NCI-H510A (cell line): ENCODE measurements at places on chromosomes 6 and 20.

- no peak for DNase-seq
Observed at GRCh38 chr20:43237651-43238168, 48.0 kb upstream of the PTPRT start.

GRCh38 chr6:118722829-118723813 lies 71.7 kb upstream of the CEP85L start:
- DNase-seq: no peak

DNA sequence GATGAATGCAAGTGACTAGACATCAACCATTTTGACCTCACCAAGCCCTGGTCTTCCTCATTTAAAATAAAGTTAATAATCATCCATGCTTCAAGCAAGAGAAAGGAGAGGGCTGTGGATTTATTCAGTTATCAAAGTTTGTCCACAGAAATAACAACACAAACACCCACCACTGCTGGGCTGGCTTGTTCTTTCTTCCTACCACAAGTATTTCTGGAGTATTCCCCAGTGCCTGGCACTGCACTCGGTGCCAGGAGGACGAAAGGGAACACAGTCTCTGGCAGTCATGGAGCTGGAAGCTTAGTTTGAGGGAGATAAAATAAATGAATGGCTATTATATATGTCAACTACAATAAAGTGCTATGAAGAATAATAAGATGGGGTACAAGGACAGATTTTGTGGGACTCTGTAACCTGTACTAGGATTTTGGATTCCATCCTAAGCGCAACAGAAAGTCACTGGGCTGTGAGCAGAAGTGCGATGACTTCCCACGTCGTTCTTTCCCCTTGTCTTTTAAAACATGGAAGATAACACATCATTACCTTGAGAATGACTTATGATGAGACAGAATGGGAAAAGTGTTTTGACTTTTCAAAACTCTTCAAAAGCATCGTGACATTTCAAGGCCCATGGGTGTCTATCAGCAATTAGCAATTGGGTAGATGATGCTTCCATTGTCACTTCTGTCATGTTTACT lies 74.5 kb upstream of the TRAF3IP2 start:
- no peak for DNase-seq

GRCh38 chr20:56005389-56005715 lies at the start of gene CBLN4:
Gene CBLN4, minus strand, starts transcription at chr20:56005519. Its CDS starts 1,348 bp downstream, at chr20:56004171.
- no peak for DNase-seq

GRCh38 chr6:220312-220711 lies 72.0 kb upstream of the DUSP22 start:
- no peak for DNase-seq

DNA sequence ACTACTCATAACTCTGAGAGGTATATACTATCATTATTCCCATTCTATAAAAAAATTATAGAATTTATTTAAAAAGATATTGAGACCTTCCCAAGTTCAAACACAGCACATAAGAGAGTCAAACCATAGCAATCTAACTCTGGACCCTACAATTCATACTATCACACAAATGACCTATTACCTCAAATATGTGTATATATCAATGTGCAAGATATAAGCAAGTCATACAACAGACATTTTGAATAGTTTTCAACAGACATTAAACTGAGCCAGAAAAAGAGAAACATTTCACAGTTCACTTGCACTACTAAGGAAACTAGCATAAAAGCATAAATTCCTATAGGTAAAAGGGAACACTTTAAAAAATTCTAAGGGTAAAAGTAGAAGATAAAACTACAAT lies 11.7 kb downstream of the PHIP start:
- DNase-seq: no peak
